Cortex of kidney (tissue), 1 donor: ENCODE measurements at places on chromosomes 7 and 10.

- DNase-seq = no peak
Measured at GRCh38 chr10:127013211-127013656, 108.0 kb downstream of the DOCK1 start.

DNA sequence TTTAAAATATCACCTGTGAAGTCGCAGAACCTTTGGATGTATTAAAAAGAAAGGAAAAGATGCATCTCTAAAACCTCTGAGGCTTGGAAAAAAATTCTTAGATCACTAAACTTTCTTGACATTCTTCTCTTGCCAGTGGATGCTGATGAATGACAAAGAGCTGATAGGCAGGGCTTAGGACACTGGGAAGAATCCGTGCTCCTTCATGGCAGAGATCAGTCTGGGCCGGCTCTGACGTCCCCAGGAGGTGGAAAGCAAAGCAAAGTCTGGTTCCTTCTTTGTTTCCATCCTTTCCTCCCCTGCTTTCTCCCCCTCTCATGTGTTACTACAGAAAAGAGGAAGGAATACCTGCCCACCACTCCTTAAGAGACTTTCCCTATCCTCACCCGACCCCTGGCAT, 161.9 kb downstream of the PRKCQ start:
- DNase-seq = no peak

DNA sequence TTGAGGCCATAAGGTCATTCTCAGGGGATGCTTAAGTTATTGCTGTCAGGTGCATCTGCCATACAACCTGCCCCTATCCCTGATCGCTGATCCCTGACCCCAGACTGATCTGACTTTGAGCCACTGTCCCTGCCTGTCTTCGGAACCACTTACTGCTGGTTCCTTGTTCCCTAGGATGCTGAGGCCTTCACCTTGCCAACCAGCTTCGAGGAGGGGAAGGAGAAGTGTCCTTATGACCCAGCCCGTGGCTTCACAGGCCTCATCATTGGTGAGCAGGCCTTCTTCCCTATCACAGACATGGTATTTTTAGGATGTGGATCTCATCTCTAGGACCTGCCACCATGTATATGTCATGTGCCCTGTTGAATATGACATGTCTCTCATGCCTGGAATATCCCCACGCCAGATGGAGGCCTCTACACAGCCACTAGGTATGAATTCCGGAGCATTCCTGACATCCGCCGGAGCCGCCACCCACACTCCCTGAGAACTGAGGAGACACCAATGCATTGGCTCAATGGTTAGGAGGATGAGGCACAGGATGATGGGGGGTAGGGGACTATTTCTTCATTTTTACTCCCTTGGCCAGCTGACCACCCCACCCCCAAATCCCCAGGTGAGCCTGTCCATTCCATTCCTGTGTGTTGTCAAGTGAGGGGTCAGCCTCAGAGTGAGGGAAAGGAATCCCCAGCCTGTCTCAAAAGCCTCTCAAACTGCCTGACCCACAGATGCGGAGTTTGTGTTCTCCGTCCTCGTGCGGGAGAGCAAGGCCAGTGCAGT, 9.0 kb downstream of the MRPL43 start:
- no peak for DNase-seq

- no peak for DNase-seq
Measured at GRCh38 chr10:22760025-22760424, 45.6 kb upstream of the PIP4K2A start.

- no peak for DNase-seq
Measured at GRCh38 chr10:62000037-62000603, 98.6 kb downstream of the ARID5B start.

DNA sequence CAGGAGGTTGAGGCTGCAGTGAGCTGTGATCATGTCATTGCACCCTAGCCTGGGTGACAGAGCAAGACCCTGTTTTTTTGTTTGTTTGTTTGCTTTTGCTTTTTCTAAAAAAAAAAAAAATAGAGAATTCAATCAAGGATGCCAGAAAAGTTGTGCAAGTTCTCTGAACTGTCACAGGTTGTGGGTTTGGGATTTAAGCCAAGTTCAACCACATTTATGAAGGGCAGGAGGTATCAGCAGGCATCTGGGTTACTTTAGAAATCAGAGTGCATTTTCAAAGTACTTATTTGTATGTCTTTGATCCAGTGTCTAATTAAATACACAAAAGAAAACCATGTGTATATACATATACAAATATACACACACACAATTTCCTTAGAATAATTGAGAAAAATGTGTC, 151.2 kb upstream of the MINDY3 start:
- DNase-seq = no peak

GRCh38 chr7:38950309-38950708, 27.4 kb upstream of the POU6F2 start:
- DNase-seq = no peak

DNA sequence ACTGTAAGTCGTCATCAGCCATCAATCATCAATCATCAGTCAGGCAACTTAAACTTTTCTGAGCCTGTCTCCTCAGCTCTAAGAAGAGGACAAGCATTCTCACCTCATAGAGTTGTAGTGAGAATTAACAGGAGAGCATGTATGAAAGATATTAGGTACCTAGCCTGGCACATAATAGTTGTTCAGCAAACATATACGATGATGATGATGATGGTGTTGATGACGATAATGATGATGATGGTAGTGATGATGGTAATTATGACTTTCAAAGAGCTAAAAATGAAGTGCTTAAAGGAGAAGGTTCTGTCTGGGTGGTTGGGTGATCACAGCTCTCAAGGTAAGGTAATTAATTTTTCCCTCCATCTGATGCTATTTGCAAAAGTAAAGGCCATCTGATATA, 55.1 kb upstream of the ADRB1 start:
- DNase-seq = no peak

DNA sequence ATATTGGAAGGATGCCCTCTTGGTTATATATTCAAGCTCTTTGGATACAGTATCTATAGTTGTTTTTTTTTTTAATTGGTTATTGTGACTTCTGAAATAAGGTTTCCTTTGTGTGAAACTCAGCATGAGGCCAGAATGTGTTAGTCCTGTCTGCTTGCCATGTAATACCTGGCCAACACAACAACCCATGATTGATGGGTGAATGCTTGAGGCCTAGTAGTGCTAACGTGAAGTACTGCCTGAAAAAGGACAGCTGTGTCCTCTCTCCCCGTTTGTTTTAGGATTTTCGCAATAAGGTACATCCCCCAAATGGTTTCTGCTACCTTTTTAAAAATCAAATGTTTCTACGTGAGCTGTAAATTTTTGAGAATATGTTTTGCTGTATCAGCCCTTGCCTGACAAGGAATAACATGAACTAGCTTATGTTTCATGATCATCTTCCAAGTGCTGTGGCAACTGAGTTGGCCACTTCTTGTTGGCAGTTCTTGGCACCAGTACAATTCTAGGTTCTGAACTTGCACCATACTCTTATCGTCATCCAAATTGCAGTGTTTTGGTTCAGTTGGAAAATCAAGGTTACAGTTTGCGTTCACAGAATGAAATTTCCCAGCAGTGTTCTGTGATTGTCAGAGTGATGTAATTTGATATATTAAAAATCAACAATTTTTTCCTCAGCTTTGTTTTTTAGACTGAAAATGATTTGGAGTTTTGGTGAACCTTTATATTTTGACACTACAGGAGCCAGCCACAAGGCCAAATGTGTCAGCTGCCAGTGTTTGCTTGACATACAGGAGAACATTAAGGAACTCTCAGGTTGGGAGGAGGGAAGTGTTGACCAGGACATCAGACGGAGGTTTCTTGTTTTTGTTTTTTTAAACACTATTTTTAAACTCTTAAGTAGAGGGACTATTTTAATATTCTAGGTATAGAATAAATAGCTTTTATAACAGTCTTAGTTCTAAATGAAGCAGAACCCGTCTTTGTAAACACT, 13.5 kb upstream of the ASCC1 start:
- DNase-seq = no peak

GRCh38 chr7:151759591-151760042, 117.3 kb downstream of the PRKAG2 start:
- DNase-seq = no peak

DNA sequence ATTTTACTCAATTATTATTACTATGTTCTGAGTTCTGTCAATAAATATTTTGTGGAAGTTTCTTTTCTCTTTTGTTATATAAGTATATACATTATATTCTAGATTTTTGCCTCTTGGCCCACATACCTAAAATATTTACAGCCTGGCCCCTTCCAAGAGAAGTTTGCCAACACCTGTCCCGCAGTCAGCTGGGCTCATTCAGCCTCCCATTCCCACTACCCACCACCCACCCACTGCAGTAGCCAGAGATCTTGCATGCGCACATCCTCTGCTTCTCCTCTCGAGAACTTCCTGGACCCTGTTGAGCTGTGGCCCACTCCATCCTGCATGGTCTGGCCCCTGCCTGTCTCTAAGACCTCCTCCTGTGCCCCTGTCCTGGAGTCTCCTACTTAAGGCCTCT, 33.6 kb downstream of the WIPF3 start:
- no peak for DNase-seq

GRCh38 chr7:69700331-69700730, 102.1 kb downstream of the AUTS2 start:
- DNase-seq = no peak
